ENCODE measurements at places on chromosomes 3 and 15.

DNA sequence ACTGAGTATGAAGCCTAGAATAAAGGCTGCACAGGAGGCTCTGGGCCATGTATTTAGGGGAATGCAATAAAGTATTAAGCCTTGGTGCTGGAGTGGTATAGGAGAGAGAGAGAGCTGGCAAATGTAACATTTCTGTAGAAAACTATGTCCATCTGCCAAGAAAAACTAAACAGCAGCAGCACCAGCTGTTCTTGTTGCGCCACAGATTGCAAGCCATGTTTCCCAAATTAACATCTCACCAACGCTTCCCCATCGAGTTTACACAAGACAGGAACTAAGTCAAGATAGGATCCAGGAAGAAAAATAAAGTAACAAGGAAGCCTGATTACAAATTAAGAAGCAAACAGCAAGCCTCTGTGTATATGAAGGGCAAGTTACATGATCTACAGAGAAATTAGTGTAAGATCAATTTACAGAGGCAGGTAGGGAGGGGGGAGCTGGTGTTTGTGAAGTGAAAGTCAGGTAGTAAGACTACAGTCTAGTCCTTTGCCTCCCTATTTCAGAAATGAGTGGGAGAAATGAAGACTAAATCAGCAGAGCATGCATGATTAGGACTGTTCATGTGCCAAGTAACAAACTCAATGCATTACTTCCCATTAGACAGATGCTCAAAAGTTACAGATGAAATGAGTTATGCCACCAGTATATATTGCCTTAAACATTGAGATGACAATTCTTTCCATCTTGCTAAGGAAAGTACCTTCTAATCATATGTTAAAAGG is 900.5 kb downstream of the EPHA3 start:
- DNase-seq, result no peak

DNA sequence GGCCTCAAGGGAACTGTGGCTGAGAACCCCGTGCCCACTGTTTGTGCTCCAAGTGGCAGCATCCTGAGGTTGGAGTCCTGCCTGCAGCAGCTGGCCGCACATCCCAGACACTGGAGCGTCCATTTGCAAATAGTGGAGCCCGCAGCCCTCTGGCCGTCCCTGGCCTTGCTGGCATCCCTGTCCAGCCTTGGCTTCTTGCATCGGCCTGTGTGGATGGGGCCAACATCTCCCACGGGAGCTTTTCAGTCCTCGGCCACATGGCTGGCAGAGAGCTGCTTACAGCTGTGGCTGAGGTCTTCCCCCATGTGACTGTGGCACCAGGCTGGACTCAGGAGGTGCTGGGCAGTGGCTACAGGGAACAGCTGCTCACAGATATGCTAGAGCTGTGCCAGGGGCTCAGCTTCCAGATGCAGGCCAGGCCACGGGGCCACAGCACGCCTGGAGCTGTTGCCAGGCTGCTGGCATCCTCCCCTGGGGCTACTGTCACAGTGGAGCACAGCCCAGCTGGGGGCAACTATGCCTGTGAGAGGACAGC is 71.2 kb downstream of the FAM43A start:
- no peak for DNase-seq

DNA sequence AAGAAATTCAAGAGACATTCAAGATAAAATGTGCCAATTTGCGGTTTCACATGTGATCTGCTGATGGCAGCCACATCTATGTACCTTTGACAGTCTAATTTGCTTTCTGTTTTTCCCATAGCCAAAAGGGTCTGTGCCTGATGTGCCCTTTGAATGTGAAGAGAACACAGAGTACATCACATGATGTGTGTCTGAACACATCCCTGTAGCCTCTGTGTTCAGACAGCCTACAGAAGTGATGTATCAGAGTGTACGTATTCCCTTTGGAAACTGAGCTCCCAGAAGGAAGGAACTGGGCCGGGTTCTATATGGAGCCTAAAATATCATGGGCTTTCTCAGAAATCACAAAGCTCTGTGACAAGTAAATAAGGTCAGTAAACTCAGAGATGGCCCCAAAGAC is 52.4 kb downstream of the BOC start:
- DNase-seq, result no peak

DNA sequence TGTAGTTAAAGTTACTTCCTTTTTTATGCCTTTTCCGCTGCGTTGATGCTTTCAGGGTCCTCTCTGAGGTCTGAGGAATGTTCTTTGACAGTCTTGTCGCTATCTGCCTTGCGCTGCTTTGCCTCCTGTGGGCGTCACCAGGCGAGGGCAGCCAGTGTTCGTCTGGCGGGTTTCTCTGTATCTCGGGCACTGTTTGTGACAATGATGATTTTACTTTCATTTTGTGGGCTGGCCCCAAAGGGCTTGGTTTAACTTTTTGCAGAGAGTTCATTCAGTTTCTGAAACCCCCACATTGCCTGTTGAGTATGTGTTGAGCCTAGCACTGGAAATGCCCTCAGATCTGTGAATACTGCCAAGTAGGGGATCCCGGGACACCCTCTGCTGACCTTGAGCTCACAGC is 24.6 kb upstream of the SACM1L start:
- DNase-seq, result no peak

- no peak for DNase-seq
Observed at GRCh38 chr15:45884289-45884688, 249.5 kb downstream of the SQOR start.

DNA sequence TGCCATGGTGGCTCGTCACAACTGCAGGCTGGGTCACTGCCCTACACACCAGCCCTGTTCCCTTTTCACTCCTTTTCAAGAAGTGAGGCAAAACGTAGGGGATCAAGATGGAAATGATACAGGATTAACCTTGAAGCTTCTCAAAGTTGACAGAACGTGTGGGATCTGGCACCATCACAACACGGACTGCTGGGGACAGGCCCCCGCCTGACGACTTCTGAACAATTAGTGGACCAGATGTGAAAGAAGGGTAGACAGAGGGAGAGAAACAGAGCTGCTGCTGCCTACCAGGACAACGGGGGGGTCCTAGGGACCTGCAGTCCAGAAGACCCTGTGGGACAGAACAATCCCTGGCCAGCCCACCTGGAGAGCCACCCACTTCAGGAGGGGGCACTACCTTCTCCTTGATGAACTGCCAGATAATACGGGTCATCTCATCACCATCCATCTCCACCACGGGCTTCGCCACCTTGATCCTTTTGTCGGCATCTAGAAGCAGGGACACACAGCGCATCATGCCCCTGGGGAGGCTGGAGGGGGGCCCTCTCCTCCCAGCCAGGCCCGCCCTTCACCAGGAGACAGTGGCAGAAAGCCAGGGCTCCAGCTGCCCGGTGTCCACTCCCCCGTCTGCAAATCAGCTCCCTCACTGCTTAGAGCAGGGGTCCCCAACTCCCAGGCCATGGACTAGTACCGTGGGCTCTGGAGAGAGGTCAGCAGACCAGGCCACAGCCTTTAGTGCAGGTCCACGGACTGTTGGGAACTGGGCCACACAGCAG is 10.9 kb downstream of the IDH2 start:
- no peak for DNase-seq

- DNase-seq, result no peak
Observed at GRCh38 chr3:155129396-155129795, 49.3 kb downstream of the MME start.

DNA sequence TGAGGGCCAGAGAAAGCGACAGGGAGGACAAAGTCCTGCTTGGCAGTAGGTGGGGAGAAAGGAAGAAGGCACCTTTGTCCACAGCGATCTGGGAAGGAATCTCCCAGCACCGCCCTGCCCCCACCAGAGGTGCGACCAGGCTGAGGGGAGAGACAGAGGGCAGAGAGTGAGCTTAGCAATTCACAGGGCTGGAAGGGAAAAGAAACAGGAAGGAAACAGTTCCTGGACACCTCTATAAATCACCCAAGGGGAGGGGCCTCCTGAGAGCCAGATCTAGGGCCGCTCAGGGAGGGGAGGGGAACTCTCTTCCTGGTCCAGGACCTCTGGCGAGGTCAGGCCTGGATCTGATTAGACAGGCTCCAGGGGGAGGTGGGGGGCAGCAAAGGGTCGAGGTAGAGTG is 35.4 kb downstream of the RNU5B-1 start:
- no peak for DNase-seq

GRCh38 chr3:194586836-194587235 is 46.4 kb downstream of the TMEM44 start:
- no peak for DNase-seq
